ENCODE measurements at places on chromosomes 12 and 14.

DNA sequence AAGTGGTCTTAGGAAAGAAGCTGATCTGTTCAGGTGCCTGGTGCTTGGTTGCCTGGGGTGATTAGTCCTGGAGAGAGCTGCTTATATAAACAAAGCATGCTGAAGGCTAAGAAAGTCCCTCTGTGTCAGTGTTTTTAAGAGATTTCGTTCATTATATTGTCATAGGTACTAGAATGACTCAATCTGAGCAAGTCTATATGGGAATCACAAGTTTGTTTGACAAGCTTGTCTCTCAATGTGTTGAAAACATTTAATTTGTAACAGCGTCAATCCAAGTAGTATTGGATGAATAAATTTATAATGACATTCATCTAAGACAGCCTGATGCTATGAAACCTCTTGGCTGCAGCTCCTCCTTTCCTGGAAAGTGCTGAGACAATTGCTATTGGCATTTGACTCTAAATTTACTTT lies 256.3 kb downstream of the TMTC2 start:
- DNase-seq: no peak

GRCh38 chr12:29158115-29158763 lies 9.2 kb downstream of the FAR2 start:
- no peak for DNase-seq

- no peak for DNase-seq
These were observed 59.9 kb downstream of the HCAR2 start for GRCh38 chr12:122643207-122643805.

GRCh38 chr14:50520947-50521815 lies 11.2 kb downstream of the MAP4K5 start:
- DNase-seq: no peak

- no peak for DNase-seq
These were observed 27.7 kb downstream of the WBP11 start for GRCh38 chr12:14775636-14775980.

DNA sequence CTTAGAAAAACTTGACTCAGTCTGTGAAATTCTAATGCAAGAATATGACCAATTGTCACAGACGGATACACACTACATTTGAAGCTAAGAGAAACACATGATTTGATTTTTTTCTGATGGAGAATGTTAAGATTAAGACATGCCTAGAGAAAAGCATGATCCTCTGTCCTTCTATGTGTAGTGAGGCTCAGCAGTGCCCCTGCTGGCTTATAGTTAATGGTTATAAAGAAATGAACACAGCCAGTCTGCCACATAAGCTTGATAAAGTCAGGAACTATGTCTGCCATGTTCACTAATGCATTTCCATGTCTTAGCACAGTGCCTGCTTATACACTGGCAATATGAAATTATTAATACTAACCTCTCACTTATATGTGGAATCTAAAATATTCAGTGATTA lies 168.1 kb upstream of the DAAM1 start:
- DNase-seq: no peak

DNA sequence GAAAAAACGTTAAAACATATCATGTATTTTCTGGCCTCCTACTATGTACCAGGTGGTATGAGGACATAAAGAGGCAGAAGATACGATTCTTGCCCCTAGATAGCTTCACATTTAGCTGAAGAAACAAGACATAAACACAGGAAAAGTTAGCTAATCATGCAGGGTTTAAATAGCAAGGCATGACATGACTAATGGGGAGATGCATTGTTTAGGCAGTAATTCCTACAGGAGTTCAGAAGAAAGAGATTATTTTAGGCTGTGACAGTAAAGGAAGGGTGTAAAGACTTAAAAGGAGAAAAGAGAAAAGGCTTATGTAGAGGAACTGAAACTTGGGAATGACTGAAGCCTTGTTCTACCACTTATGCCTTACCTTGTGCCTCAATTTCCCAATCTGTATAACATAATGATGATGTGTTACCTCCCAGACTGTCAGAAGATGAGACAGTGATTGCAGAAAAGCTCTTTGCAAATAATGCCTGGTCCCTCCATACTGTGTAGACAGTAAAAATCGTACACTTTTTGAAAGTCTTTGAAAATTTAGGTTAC lies 44.4 kb downstream of the PRKCH start:
- DNase-seq: no peak
